ENCODE measurements at places on chromosomes 3 and 15. TPM values are rescaled to one million over a fixed set of nuclear protein-coding genes. Genes with fewer than 3 reads are reported as not detected.

The OR5H2 gene
- total RNA-seq: not detected

The REC114 gene
- not detected for total RNA-seq

The SLC51A gene
- not detected for total RNA-seq

The DHFR2 gene
- total RNA-seq: 2.9 TPM

The IL17RB gene
- total RNA-seq: 1.1 TPM

The RHOV gene
- total RNA-seq: 6.0 TPM

The C3orf22 gene
- not detected for total RNA-seq

The SLC7A14 gene
- not detected for total RNA-seq

The ZDHHC23 gene
- 4.4 TPM for total RNA-seq

The ALG1L2 gene
- total RNA-seq: not detected

The FOXB1 gene
- not detected for total RNA-seq

The CD80 gene
- not detected for total RNA-seq

The ANKRD34C gene
- not detected for total RNA-seq

The IGSF11 gene
- 5.6 TPM for total RNA-seq

The XYLB gene
- 4.3 TPM for total RNA-seq

The TBC1D5 gene
- total RNA-seq: 16.3 TPM

The PTX3 gene
- 1.2 TPM for total RNA-seq

The CLDN16 gene
- total RNA-seq: not detected

The ARRDC4 gene
- total RNA-seq: 0.19 TPM

The SLC6A1 gene
- total RNA-seq: not detected

The ITIH3 gene
- total RNA-seq: not detected

The FSIP1 gene
- 0.49 TPM for total RNA-seq

The ATG3 gene
- 57.9 TPM for total RNA-seq

The CNTN4 gene
- total RNA-seq: not detected

The NDN gene
- 0.08 TPM for total RNA-seq

The NGRN gene
- 117 TPM for total RNA-seq

The HRG gene
- total RNA-seq: not detected

The IGSF10 gene
- total RNA-seq: 0.53 TPM

The MRAS gene
- total RNA-seq: 10.5 TPM

The LPP gene
- 8.5 TPM for total RNA-seq

The P2RY12 gene
- not detected for total RNA-seq

The C3orf85 gene
- total RNA-seq: not detected

The LYZL4 gene
- total RNA-seq: not detected

The FGF12 gene
- 0.69 TPM for total RNA-seq

The TMC3 gene
- total RNA-seq: not detected

The ZNF619 gene
- total RNA-seq: 1.3 TPM

The SV2B gene
- 0.05 TPM for total RNA-seq

The KNG1 gene
- total RNA-seq: 0.07 TPM

The SAXO2 gene
- total RNA-seq: 3.2 TPM

The EPHB1 gene
- total RNA-seq: not detected

The TMCO5A gene
- not detected for total RNA-seq

The TRAT1 gene
- total RNA-seq: not detected

The KLF15 gene
- 0.08 TPM for total RNA-seq

The MESP1 gene
- total RNA-seq: 8.5 TPM

The SLC27A2 gene
- total RNA-seq: 35.5 TPM

The ARHGAP11A gene
- total RNA-seq: 66.9 TPM

The BNC1 gene
- 0.47 TPM for total RNA-seq

The BCL2A1 gene
- 18.5 TPM for total RNA-seq

The C2CD4A gene
- 0.05 TPM for total RNA-seq

The CERS3 gene
- not detected for total RNA-seq
